ENCODE measurements at places on chromosomes 5 and 9.
A peak's percentile ranks its signal among the peaks of the same experiment; 100 is the strongest.

- DNase-seq, result no peak
Measured at GRCh38 chr5:161278739-161279660, 267.5 kb downstream of the GABRB2 start.

DNA sequence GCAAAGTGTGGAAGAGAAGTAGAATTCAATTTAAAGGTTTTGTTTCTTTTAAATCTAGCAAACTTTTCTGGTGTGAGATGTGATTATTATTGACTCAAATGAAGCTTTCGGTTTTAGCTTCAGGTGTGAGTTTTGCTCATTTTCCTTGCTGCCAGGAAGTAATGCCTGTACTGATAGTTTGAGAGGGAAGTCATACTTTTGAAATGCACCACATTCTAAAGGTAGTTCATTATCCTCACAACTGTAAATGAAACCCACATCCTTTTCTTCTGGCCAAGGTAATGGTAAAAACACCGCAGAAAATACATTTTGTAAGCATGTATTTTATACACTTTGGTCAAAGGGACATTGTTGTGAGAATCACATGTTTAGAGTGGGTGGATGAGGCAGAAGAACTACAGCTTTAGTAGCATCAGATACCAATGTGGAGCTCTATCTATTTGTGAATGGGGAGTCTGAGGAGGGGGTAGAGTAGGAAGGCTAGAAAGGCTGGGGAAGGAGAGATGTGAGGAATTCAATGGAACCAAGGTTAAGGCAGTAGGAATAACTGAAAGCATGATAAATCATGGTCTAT is 167.0 kb upstream of the CDKN2B start:
- DNase-seq, result no peak

DNA sequence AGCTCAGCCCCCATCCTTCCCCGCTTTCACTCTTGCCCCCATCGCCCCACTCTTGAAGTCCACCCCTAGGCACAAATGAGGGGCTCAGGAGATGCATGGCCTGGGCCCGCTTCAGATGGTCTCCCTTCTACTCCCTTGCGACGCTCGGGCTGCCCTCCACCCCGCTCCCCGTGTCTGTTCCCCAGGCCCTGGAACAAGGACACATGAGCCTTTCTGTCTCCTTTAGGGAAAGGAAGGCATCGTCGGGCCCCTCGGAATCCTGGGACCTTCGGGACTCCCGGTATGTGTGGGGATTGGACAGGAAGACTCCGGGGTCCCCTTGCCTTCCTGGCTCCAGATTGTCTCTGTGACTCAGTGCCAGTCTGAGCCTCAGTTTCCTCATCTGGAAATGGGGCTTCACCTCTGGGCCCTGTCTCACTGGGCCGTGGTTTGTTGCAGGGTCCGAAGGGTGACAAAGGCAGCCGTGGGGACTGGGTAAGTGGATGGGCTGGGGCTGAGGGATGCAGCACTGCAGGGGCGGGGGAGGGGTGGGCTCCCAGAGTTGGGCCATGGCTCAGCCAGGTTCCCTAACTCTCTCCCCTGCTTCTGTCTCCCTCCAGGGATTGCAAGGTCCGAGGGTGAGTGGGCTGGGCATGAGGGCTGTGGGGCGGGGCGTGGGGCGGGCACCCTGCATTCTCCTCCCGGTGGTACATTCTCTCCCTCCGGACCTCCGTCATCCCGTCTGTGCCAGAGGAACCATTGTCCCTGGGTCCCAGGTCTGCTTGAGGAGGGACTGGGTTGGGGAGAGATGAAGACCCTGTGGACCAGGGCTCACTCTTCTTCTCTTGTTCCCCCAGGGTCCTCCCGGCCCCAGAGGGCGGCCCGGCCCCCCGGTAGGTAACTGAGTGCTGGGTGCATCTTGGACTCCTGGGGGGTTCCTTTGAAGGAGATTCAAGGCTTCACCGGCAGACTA is 21.8 kb upstream of the ORM1 start:
- no peak for DNase-seq

DNA sequence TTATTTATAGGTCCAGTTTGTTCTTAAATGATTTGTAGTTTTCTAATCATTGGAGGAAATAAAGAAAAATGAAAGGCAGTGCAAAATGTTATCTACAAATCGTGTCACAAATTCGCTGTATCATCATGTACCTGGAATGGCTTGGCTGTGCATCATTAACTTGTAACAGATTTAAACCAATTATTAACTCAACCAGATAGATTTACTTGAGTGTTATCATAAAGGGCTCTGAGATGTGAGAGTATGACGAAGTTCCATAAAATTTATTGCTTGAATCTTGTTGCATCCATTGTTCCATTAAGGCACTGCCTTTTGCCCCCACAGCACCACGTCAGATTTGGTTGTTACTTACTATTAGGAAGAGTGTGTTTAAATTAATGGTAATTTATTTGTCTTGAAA is 23.5 kb downstream of the PCSK5 start:
- DNase-seq, result no peak

DNA sequence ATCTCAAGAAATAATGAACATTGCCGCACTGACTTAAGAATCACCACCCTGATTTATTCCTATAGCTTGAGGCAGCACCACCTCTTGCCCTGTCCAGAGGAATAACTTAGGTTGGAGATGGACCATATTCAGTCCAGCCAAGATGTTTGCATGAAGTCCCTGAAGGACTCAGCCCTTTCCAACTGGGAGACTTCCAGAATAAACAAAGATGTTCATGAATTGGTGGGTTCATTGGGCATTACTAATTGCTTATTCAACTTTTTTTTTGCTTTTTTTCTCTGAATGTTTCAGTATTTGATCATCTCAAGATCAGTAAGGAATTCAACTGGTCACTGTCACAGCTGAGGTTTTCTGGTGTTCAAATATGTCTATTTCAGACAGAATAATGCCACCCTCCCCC is 470.6 kb downstream of the CCDC171 start:
- DNase-seq, result no peak

GRCh38 chr5:17070647-17071046 is 134.6 kb upstream of the MYO10 start:
- no peak for DNase-seq

GRCh38 chr9:9893837-9894236 is 719.0 kb downstream of the PTPRD start:
- DNase-seq, result no peak

- DNase-seq, result no peak
Measured at GRCh38 chr9:3980771-3981170, 319.1 kb downstream of the GLIS3 start.

- no peak for DNase-seq
Measured at GRCh38 chr5:82205005-82205404, 73.1 kb downstream of the RPS23 start.

GRCh38 chr9:126935630-126936029 is 21.0 kb downstream of the RALGPS1 start:
- no peak for DNase-seq

DNA sequence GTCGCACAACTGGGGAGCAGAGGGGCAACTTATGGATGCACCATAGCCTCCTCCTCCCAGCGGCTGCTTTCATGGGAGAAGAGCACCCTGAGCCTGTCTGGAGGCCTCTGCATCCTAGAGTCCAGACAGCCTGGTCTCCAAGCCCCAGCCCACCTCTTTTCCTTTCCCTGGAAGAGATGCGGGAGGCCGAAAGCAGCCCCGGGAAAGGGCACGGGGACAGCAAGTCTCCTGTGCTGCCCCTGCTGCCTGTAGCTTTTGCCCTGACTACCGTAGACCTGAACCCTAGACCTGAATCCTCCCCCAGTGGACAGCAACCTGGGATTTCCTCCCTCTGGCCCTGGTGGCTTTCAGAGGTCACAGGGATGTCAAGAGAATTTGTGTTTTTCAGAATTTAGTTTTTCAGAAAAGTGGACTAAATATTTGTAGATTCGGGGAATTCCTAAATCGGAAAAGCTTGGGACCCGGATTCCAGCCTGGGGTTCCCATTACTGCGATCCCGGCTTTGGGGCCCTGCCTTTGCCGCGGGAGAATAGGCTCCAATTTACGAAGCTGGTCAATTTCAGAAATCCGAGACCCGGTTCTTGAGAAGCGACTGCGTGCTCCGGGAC is 4.3 kb upstream of the PITX1 start:
- DNase-seq, result no peak

- DNase-seq, result no peak
Measured at GRCh38 chr5:35440409-35440808, 177.3 kb upstream of the SPEF2 start.

GRCh38 chr5:115583474-115583873 is 18.8 kb downstream of the TICAM2 start:
- no peak for DNase-seq

GRCh38 chr5:111931655-111932054 is 174.7 kb upstream of the NREP start:
- no peak for DNase-seq

- peak; percentile 10 for DNase-seq
Measured at GRCh38 chr5:52801329-52801728, 13.6 kb downstream of the ITGA1 start.

DNA sequence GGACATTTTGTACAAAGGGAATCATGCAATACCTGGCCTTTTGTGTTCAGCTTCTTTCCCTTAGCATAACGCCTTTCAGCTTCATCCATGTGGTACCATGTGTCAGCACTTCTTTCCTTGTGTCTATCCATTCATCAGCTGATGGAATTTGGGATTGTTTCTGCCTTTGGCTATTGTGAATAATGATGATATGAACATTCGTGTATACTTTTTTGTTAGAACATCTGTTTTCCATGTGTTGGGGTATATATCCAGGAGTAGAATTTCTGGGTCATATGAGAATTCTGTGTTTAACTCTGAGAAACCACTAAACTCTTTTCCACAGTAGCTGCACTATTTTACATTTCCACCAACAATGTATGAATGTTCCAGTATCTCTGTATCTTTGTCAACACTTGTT is 14.8 kb upstream of the PRRC2B start:
- no peak for DNase-seq

GRCh38 chr9:96222132-96222531 is 79.8 kb downstream of the HSD17B3 start:
- no peak for DNase-seq

- no peak for DNase-seq
Measured at GRCh38 chr5:168661593-168662485, 82.7 kb upstream of the PANK3 start.

- no peak for DNase-seq
Measured at GRCh38 chr9:112839331-112839730, 51.3 kb downstream of the SLC46A2 start.

- no peak for DNase-seq
Measured at GRCh38 chr5:72245951-72246532, 74.0 kb downstream of the MRPS27 start.

GRCh38 chr5:60208716-60209115 is 315.2 kb upstream of the PDE4D start:
- no peak for DNase-seq

DNA sequence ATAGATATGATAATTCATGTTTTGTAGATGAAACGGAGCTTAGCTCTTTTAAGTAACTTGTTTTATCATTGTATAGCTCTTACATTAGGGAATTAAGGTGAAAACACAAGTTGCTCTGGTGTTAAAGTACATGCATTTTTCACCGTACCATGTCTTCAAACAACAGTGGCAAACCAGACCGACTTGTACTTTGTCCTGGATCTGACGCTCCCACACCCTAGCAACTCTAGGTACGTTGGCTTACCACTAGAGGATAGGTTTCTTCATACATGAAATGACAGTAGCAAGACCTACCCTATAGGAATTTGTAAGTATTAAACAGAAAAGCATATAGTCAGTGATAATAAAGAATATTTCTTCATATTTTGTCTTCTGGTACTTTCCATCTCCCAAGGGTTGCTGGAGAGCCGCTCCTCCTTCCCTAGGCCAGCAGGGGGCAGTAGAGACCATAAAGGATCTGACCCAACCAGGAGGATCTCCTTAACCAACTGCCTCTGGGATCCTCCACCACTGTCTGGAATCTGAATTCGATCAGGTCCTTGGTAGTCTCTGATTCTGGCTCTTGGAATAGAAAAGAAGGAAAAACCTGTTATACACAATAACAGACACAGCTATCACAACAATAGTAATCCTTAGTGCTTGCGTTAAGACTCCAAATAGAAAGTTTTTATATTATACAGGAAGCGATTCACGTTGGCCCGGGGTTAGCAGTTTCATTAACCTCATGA is 136.7 kb downstream of the CAVIN4 start:
- DNase-seq, result no peak

DNA sequence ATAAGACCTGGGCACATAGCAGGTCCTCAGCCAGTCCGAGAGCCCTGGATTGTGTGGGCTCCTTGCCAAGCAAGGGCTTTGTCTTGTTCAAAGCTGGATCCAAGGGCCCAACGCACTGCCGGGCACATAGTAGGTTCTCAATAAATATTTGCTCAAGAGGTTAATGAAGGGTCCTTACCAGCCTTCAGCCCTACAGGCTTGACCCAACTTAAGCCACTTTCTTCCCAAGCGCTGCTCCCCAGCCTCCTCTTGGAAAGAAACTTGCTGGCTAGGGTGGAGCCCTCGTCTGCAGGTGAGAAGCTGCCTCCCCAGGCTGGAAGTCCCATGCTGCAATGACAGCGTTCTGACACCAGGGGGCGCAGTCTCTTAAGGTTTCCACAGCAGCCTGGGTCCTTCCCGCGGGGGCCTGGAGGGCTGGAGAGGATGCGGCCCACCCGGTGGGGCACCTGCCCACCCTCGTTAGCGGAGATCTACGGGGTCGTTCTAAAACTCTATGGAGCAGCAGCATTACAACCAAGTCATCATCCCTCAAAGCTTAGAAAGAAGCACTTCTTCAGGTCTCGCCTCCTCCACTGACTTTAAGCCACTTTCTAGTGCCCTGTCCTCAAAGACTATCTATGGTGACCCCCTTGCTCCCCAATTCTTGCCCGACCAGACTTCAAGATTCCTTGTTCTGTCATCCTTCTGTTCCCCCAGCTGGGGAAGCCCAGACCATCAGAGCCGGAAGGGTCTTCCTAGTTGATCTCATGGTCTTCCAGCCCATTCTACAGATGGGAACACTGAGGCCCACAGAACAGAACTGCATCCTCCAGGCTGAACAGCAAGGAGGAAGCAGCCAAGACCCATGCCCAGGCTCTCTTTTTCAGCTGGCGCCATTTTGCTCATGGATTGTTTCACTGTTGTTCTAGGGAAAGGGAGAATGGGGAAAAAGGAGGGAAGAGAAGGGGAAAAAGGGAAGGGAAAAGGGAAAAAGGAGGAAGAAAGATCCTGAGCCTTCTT is 115.4 kb downstream of the LHX2 start:
- peak; percentile 73 for DNase-seq

GRCh38 chr9:16987026-16987425 is 116.6 kb upstream of the BNC2 start:
- DNase-seq, result no peak

- no peak for DNase-seq
Measured at GRCh38 chr5:57007344-57007743, 55.4 kb upstream of the MIER3 start.

DNA sequence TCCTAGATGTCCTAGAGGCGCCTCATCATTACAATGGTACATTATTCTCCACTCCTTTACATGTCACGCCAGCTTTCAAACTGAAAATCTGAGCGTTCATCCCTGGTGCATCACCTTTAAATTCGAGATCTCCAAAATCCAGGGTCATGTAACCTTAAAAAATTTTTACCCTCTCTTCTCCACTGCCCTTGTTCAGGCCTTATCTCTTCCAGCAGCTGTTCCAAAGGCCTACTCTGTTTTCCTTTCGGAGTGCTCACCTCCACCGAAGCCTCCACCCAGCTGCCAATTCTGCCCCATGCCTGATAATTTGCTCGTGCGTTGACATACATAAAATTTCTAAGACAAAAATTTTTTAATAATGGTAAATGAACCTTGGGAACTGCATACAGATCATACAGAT is 950 bp upstream of the MSH3 start:
- no peak for DNase-seq

All from T-helper 2 cell (primary cell).